ENCODE measurements at places on chromosomes 3 and 15.

GRCh38 chr15:70248116-70249025 is 150.7 kb upstream of the TLE3 start:
- DNase-seq = no peak

GRCh38 chr3:139974809-139975425 is 39.9 kb downstream of the CLSTN2 start:
- DNase-seq = no peak

- DNase-seq = no peak
Measured at GRCh38 chr3:138371070-138371965, 22.9 kb downstream of the MRAS start.

- DNase-seq = no peak
Measured at GRCh38 chr15:41464889-41465580, 28.6 kb upstream of the ITPKA start.

DNA sequence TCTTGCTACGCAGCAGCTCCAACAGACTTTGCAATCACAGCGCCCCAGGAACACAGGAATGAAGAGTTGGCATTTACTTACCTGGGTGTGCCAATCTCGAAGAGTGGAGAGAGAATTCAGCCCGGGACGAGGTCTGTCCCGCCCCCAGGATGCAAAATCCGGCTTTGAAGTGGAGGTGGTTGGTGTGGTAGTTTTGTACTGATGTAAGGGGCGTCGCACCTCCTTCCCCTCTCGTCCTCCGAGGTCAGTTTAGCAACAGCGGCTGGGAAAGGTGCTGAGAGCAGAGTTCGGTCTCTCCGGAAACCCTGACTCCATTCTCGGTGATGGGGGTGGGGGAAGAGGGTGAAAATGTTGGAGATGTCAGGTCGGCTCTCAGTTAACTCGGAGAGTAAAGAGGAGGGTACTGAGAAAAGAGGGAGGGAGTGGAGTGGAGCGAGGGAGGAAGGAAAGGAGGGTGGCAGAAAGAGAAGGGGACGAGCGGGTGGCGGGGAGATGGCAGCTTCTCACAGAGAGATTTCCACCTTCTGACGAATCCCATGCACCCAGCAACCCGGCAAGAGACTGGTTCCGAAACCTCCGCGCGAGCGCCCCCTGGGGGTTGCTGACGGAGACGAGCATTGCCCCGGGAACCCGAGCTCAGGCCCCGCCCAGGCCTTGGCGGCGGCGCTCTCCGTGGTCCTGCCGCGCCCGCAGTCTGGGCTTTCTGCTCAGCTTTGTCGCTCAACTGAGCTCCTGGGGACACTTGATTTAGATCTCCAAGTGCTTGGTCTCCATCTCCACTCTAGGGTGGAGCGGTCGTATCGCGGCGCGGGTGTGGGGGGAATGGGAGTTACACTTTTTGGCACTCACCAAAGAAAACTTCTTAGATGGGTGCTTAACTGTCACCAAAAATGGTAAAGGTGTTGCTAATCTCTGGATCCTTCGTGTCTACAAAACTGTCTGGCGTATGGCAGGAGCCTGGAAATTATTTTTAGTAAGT is at the start of gene CPNE4:
Gene CPNE4 (minus strand): TSS at position 529 of the 979 bp plus-strand sequence.
- peak; percentile 12 for DNase-seq

GRCh38 chr3:194386066-194386465 is 13.0 kb downstream of the GP5 start:
- no peak for DNase-seq

GRCh38 chr3:12921736-12922135 is 80.4 kb upstream of the RPL32 start:
- DNase-seq = no peak

GRCh38 chr3:128253150-128253549 is 99.9 kb downstream of the EEFSEC start:
- DNase-seq = no peak

- no peak for DNase-seq
Measured at GRCh38 chr15:37967788-37968187, 33.3 kb downstream of the TMCO5A start.

GRCh38 chr3:25493786-25494185 is 65.7 kb downstream of the RARB start:
- no peak for DNase-seq

GRCh38 chr3:62558549-62559112 is 185.3 kb upstream of the FEZF2 start:
- no peak for DNase-seq

- DNase-seq = no peak
Measured at GRCh38 chr3:64539451-64540196, 148.2 kb downstream of the ADAMTS9 start.

GRCh38 chr15:83717010-83717409 is 63.1 kb downstream of the ADAMTSL3 start:
- DNase-seq = no peak

DNA sequence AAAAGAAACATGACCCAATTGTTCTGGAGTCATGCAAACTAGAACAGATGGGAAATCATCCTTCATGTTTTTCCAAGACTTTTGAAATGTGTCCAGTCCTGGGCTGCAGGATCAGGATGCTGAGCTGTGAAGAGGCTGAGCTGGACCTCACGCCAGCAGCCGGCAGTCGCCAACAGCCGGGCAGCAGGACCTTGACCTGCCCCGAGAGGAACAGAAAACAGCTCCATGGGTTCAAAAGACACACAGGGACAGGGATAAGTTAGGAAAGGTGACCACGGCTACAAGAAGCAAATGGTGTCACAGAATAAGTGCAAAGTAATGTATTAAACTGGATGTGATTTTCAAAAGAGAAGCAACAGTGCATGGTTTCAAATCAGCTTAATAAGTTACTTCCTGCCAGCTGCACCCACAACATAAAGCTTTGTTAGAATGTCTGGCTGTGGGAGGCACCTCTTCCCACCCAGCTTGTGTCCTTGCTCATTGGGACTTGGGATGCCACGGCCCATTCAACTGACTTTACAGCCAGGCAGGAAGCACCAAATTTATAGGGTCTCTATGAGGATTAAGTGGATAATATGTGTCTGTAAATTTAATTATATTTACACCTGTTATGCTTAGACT is 266.4 kb downstream of the GABRG3 start:
- no peak for DNase-seq

- no peak for DNase-seq
Measured at GRCh38 chr3:112627419-112627818, 13.5 kb downstream of the CCDC80 start.

- DNase-seq = no peak
Measured at GRCh38 chr3:141368925-141369794, 856 bp downstream of the ZBTB38 start.

GRCh38 chr3:153293265-153293664 is 131.2 kb downstream of the RAP2B start:
- no peak for DNase-seq

GRCh38 chr3:146505516-146505915 is 36.2 kb upstream of the PLSCR2 start:
- DNase-seq = no peak

GRCh38 chr15:95921404-95921803 is 409.1 kb upstream of the NR2F2 start:
- DNase-seq = no peak

DNA sequence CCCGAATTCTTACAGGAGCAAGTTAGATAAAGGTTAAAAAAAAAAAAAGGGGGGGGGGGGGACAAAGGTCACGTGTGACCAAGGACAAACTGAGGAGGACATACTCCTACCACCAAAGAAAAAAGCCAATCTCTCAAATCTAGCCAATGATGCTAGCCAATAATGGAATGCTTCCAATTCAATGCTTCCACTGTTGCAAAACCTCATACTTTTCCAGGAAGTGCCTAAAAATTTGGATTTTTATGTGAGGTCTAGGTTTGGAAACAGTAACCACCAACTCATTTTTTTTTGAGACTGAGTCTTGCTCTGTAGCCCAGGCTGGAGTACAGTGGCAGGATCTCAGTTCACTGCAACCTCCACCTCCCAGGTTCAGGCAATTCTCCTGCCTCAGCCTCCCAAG is 11.4 kb downstream of the MSL2 start:
- DNase-seq = no peak
